ENCODE measurements at places on chromosomes 11 and 22. TPM values are rescaled to one million over a fixed set of nuclear protein-coding genes. Genes with fewer than 3 reads are reported as not detected.
A peak's percentile ranks its signal among the peaks of the same experiment; 100 is the strongest.

The HBD gene
- not detected for total RNA-seq

The PANX2 gene
- total RNA-seq: 0.29 TPM

GRCh38 chr11:14240221-14240620, 118.8 kb downstream of the RRAS2 start:
- DNase-seq: no peak
- H3K27ac ChIP-seq: no peak overlapping the region
- H3K27me3 ChIP-seq: no peaks in the 10 kb centered on the region

The LDHAL6A gene
- not detected for total RNA-seq

DNA sequence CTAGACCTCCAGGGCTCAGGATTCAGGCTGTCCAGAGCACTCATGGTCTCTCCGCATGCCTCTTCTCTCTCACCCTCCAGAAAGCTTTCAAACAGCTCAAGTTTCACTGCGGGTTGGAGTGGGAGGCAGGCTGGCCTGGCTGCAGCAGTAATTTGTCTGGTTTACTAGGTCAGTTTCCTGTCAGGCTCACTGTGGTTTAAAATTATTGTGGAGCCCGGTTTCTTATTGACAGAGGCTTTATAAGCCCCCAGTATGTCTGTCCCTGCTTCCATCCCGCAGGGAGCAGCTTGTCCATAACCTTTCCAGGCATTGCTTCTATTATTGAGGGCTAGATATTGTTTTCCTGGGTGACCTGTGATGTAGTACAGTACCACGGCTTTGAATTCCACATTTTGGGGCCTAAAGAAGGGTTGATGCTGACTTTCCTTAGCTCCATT, 235.3 kb upstream of the SORL1-AS1 start:
- H3K27me3 ChIP-seq: no peaks in the 10 kb centered on the region
- H3K4me3 ChIP-seq: no peak overlapping the region
- no peak overlapping the region for H3K27ac ChIP-seq
- no peaks in the 10 kb centered on the region for H3K36me3 ChIP-seq
- no peaks in the 10 kb centered on the region for H3K4me1 ChIP-seq
- peak; percentile 66 for DNase-seq

- H3K27ac ChIP-seq: no peak overlapping the region
- no peaks in the 10 kb centered on the region for H3K27me3 ChIP-seq
- peaks cover 13% of the 10 kb centered on the region for H3K4me1 ChIP-seq
- H3K36me3 ChIP-seq: no peaks in the 10 kb centered on the region
- DNase-seq: no peak
Measured at GRCh38 chr22:38338772-38339379, 21.6 kb upstream of the CSNK1E start.

DNA sequence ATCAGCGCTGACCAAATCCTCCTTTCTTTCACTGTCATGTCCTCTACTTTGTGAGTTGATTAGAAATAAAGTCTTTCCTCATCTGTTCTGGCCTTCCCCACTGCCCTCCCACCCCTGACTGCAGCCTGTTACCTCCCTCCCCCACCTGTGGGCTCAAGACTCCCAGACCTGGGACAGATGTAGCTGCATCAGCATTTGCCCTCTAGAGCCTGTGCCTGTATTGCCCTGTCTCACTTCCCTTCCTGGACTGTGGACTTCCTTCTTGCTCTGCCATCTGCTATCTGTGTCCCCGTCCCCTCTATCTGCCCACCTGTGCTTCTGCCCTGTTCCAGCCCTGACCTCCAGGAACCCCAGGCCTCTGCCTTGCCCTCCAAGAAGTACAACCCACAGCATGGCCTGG, 122.5 kb downstream of the GALNT18 start:
- no peak overlapping the region for H3K4me3 ChIP-seq
- no peaks in the 10 kb centered on the region for H3K27me3 ChIP-seq
- DNase-seq: no peak
- H3K27ac ChIP-seq: no peak overlapping the region
- no peaks in the 10 kb centered on the region for H3K36me3 ChIP-seq
- no peaks in the 10 kb centered on the region for H3K4me1 ChIP-seq

DNA sequence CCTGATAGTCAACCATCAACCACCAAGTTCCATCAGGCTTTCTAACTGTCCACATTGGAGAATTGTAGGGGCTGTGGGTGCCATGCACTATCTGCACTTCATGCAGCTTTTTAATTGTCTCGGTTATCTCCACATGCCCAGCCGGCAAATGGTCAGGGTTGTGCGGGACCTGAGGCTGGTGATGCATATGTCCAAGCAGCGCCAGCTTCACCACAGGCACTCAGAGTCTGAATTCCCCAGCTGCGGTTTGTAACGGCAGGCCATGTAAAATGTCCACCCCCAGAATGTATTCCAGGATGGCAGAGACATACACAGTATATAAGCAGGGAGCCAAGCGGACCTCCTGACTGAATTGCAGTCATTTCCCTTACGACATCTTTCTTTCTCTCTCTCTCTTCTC, 435.6 kb downstream of the DYNC2H1 start:
- H3K27ac ChIP-seq: no peak overlapping the region
- no peaks in the 10 kb centered on the region for H3K4me1 ChIP-seq
- no peaks in the 10 kb centered on the region for H3K36me3 ChIP-seq
- no peak overlapping the region for H3K4me3 ChIP-seq

The SMCO4 gene
- not detected for total RNA-seq

- peaks cover 6% of the 10 kb centered on the region for H3K27me3 ChIP-seq
- DNase-seq: no peak
- no peak overlapping the region for H3K27ac ChIP-seq
- no peaks in the 10 kb centered on the region for H3K36me3 ChIP-seq
- H3K4me3 ChIP-seq: no peak overlapping the region
- no peaks in the 10 kb centered on the region for H3K4me1 ChIP-seq
Measured at GRCh38 chr22:34879001-34879400, 187.0 kb upstream of the ISX start.
